ENCODE measurements at places on chromosomes 1 and 21. TPM values are rescaled to one million over a fixed set of nuclear protein-coding genes. Genes with fewer than 3 reads are reported as not detected.

C2CD2 gene
- 15.8 TPM for polyA plus RNA-seq

HOOK1 gene
- 12.9 TPM for polyA plus RNA-seq

MPZ gene
- polyA plus RNA-seq, result 0.48 TPM

HSD11B1 gene
- not detected for polyA plus RNA-seq

TMEM52 gene
- 4.2 TPM for polyA plus RNA-seq

C4BPA gene
- not detected for polyA plus RNA-seq

IGSF5 gene
- 1.7 TPM for polyA plus RNA-seq

RUNX3 gene
- 0.06 TPM for polyA plus RNA-seq

MYOC gene
- not detected for polyA plus RNA-seq

TCHHL1 gene
- not detected for polyA plus RNA-seq

TMPRSS15 gene
- not detected for polyA plus RNA-seq

ALX3 gene
- not detected for polyA plus RNA-seq

FCAMR gene
- not detected for polyA plus RNA-seq

All from cardiac muscle cell (in vitro differentiated cells and primary cell).